Stimulated activated CD4-positive, alpha-beta T cell treated with anti-CD3 and anti-CD28 coated beads, TNF-alpha, amount 100 ng/mL, for 4 hours (primary cell): ENCODE measurements at places on chromosomes 7 and 10.

DNA sequence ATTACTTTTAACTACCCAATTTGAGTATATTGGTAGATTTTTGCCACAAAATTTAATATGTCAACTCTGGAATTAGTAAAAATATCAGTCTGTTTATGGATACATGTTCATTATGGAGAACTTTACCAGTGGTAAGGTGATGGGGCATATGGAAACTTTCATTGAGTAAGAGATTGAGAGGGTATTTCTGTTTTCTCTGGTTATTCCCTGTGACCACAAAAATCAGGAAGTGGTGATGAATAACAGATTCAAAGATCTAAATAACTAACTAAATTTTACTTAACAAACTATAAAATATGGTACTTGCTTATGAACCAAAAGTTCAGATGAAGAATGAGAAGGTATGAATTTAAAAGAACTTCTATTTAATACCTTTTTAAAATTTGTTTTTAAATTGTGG is 22.1 kb upstream of the STEAP4 start:
- DNase-seq: no peak

GRCh38 chr7:111051832-111052231 is 39.1 kb upstream of the LRRN3 start:
- no peak for DNase-seq

GRCh38 chr7:112654322-112655216 is 135.6 kb downstream of the TMEM168 start:
- no peak for DNase-seq

- DNase-seq: no peak
These were observed 24.8 kb upstream of the FAM171A1 start for GRCh38 chr10:15395935-15396334.

DNA sequence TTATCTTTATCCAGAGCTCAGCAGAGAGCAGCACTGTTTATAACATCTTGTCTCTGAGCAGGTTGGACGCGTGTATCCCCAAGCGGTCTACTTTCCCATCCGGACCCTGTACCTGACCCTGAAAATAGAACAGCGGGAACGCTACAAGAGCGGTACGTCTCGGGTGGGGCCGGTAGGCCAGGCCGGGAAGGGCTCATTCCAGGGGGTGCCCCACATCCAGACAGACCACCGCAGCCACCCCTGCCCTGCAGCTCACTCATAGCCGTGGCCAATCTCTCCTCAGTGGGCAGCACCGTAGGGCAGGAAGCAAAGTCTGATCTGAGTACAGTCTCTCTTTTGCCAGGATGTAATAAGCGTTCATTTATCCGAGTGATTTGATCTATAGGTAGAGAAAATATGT is 113.7 kb downstream of the TRRAP start:
- DNase-seq: no peak

DNA sequence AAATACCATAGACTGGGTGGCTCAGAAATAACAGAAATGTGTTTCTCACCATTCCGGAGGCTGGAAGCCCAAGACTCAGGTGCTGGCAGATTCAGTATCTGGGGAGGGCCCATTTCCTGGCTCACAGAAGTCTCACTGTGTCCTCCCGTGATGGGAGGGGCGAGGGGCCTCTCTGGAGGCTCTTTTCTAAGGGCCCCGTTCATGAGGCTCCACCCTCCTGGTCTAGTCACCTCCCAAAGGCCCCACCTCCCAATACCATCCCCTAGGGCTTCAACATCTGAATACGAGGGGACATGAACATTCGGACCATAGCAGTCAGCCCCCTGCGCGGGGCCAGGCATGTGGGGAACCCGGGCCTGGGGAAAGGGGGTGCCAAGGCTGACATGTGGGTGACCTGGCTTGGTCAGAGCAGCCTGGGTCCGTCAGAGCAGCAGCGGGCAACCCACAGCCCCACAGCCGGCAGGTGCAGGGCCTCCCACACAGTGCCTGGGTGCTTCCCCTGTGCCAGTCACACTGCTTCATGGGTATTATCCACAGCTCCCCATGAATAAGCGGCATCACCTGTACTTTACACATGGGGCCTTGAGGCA is 13.3 kb upstream of the CNPY1 start:
- no peak for DNase-seq

GRCh38 chr7:72260406-72260805 is 151.7 kb downstream of the CALN1 start:
- no peak for DNase-seq

DNA sequence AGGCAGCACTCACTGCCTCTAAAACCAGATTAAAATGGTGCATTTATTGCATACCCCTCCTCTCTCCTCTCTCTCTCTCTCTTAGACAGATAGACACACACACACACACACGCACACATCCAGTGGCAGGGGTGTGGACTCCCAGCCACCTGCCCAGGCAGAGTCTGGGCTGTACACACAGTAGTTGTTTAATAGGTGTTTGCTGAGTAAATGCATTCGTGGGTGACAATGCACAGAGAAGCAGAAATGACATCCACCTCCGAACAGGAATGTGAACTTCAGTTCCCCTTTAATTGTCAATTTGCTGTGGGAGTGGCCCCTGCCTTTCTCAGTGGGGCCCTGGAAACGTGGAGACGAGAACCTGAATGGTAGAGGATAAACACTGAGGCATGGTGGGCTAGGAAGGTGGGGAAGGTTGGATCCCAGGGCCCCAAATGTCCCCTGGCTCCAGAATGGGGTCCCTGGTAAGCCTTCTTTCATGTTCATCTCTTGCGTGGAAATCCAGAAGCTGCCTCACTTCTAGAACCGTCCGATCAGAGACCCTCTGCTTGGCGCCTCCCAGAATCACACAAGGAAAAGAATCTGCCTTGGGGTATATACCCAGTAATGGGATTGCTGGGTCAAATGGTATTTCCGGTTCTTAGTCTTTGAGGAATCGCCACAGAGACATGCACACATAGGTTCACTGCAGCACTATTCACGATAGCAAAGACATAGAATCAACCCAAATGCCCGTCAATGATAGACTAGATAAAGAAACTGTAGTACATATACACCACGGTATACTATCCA is 58.5 kb upstream of the ECHDC3 start:
- DNase-seq: no peak

DNA sequence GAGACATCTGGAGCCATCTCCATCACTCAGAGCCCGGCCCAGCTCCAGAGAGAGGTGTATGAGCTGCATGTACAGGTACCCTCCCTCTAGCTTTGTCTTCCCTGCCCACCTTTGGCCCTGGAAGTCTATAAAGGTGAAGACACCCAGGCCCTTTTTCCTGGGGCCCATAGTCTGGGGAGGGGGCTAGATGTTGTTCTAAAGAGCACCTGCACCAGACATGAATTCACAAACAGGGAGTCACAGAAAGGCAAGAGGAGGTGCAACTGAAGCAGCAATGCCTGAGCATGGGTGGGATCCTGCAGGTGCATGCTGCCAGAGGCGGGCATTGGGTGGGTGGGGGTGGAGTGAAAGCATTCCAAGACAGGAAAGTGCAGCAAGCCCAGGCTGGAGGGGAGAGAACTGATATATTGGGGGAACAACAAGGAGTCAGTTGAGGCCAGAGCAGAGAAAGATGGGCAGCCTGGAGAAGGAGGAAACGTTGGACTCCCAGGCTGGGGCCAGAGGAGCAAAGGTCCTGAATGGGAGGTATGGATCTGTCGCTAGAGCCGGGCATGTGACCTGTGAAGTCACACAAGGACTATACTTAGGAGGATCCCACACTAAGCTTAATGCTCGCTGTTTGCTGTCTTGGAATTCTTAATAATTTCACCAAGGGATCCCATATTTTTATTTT is 11.7 kb downstream of the CDHR1 start:
- DNase-seq: no peak

- DNase-seq: no peak
These were observed 79.2 kb upstream of the FRMD4A start for GRCh38 chr10:14409856-14410458.

DNA sequence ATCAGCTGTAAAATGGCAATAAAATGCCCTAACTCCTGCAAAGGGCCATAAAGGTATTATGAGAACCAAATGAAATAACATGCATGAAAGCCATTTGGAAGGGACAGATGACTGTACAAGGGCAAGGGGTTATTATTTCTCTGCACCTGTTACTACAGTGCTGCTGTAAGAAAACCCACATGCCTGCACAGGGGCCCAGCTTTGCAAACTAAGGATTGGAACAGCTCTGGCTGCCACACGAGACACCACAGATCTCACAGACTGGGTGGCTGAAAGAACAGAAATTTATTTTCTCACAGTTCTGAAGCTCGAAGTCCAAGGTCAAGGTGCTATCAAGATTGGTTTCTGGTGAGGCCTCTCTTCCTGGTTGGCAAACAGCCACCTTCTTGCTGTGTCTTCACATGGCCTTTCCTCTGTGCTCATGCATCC is 409.0 kb upstream of the NRP1 start:
- DNase-seq: no peak

GRCh38 chr7:69932034-69932628 is 333.9 kb downstream of the AUTS2 start:
- no peak for DNase-seq

DNA sequence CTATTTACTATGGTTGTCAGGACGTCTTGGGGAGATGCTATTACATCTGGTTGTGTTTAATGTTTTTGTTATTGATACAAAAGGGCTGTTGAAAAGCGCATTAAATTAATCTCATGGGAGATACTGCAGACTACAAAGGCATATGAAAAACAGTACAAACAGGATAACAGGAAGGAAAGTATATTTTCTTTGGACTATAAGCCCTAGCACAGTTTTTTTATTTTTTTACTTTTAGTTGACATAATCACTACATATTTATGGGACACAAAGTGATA is 341.3 kb downstream of the ARL4A start:
- no peak for DNase-seq

- no peak for DNase-seq
These were observed 80.6 kb downstream of the BEND7 start for GRCh38 chr10:13448216-13448615.

DNA sequence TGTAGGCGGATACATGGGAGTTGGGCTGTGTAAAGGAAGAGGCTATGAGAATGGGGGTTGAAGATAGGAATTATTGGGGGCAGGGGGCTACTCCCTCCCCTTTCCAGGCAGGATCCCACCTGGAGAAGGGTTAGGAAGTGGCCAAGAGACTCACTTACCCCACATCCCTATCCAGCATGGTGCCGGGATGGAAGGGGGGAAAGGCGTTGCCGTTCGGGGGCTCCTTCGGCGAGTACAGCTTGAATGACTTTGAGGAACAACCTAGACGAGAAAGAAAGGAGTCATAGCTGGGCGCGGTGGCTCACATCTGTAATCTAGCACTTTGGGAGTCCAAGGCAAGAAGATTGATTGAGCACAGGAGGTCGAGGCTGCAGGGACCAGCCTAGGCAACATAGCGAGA is 8.9 kb downstream of the LDB1 start:
- DNase-seq: no peak

DNA sequence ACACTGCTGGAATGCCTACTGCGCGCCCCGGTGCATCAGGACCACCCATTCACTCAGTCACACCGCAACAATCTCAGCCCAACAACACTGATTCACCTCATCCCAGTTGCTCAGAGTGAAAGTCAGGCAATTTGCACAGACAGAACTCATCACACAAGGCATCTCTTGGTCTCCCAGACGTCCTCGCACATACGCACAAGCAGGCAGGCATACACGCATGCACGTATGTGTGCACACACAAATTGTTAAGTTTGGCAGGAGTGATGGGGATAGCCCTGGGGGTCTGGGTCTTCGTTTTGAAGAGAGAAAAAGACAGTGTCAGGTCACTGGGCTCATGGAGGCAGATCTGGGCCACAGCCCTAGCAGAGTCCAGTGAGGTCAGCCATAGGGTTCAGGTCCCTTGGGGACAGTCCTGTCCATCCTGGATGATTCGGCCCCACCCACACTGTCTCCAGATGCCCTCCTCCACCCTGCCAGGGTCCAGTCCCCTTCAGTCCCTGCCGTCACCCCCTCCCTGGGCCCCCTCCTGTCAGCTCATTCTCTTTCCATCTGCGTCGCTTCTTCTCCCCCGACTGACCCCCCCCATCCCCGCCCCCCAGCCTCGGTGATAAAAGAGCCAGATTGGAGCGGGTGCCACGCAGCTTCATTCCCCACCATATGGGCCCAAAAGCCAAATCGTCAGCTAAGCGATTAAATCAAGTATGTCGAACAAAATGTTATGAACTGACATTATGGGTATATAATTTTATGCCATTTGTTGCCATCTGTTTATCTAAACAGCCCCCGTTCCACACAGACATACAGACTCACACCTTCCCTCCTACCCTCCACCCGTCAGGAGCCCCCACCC is 48.5 kb upstream of the SLF2 start:
- DNase-seq: no peak
